Thymus (tissue), 14 donors: ENCODE measurements at places on chromosomes 7 and 10.

DNA sequence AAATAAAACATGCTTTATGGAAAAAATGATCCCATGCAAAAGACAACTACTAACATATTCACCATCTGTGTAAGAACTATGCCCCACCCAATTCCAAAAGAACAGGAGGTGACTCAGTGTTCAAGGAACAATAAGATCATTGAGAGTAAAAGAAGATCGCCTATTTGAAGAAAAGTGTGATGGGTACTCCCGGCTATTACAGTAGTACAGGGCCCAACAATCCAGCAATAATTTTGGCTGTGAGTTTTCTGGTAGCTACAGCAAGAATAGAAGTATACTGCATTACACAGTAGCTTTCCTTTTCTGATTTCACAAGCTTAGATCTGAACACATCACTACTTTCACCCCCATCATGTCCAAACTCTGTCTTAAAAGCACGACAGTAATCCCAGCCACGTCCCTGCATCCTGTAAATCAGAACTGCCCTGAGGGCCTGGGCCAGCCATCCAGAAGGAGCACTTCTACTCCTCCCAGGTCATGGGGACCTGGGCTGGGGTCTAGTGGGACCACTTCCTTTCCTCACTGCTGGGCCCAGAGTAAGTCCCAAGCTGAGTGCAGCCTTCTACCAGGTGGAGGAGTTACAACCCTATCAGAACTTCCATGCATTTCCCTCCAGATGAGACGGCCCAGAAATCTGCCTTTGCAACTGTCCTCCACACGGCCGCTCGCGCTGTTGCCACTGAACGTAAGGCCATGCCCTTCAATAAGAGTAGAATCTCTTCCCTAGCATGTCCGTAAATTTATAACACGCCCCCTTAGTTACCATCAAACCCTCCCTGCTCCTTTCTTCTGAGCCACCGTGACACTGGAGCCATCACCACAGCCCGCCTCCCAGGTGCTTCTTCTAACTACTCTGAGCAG is 7.9 kb downstream of the ESYT2 start:
- DNase-seq: peak; percentile 40

GRCh38 chr10:17238445-17239291 is 10.6 kb downstream of the VIM start:
- no peak for DNase-seq

DNA sequence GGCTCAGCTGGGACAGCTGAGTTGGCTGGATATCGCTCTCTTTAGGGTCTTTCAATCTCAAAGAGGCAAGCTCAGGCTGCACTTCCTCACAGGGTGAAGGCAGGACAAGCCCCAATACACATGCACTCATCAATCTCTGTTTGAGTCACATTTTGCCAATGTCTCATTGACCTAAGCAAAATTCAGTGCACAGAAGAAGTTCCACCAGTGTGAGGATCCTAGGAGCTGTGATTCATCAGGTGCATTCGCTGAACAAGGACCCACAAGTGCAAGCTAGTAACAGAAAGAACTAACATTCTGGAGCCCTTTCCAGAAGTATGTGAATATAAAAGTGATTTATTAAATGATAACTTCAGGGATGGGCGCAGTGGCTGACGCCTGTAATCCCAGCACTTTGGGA is 477.2 kb downstream of the GPAM start:
- DNase-seq: no peak

DNA sequence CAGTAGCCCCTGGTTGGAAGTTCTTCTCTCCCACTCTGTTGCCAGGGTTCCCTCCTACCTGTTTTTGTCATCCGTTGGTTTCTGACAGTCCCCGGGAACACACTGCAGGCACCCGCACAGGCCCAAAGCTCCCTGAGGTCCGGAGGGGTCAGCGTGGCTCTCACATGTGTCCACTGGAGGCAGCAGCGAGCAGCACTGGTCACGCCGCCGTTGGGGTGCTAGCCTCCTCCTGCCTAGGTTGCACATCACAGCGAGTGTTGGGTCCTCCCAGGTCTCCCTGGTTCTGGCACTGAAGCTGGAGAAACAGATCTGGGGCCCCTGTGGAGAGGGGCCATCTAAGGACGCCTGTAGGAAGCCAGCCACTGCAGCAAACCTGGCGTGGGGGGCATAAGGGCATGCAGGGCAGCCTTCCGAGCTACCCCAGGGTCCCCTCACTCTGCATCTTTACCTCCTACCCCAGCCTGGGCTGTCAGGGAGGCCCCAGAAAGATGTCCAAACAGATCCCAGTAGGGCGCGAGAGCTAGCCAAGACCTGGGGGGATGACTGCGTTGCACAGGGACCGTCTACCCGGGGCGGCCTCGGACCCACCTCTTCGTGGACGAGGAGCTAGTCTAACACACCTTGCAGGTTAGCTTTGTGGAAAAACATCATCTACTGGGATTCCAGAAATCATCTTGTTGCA is 28.9 kb downstream of the LRRC27 start:
- no peak for DNase-seq

DNA sequence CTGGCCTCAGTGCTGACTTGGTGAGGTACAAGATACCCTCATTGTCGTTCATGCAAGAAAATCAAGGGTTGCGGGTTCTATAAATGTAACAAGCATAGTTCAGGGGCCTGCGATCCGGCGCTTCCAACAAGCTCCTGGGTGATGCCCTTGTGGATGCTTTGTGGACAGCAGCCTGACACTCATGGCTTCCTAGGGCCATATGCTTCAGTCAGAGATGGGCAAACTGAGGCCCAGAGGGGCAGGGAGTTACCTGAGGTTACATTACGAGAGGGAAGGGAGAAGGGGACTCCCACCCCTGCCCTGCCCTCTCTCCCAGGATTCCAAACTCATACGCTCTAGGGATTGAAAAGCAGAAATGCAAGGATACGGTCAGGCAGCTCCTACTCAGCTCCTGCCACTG is 296.3 kb upstream of the ZMIZ1 start:
- DNase-seq: no peak

- DNase-seq: no peak
Observed at GRCh38 chr10:118908557-118909256, 120.8 kb upstream of the NANOS1 start.

DNA sequence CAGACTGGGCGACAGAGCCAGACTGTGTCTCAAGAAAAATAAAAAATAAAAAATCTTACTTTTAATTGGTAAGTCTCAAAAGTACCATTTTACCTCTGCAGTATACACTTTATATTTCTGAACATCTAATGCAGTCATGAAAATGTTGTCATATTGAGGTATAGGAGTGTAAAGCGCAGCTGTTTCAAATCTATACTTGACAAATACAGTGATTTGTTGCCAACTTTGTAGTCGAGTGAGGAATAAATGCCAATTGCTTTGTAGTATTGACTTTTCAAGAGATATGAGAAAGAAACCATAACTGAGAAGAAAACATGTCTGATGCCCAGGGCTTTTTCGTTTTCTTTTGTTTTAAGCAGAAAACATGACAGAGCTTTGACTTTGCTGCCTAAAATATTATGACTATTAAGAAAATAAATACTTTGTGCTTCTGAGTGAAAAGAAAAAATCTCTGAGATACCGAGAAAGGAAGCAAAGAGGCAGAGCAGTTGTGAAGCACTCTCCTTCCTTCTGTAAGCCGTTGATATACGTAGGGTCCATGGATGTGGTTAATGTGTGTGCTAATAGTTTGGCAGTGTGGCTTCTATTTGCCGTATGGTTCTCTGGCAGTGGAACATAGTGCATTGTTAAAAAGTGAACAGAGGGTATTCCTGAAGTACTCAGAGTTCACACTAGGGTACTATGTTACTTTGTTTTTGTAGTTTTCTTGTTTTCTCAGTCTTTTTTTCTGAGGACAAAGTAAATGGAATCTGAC is 38.2 kb downstream of the AVL9 start:
- DNase-seq: no peak

- DNase-seq: no peak
Observed at GRCh38 chr7:24340727-24341126, 56.7 kb downstream of the NPY start.

DNA sequence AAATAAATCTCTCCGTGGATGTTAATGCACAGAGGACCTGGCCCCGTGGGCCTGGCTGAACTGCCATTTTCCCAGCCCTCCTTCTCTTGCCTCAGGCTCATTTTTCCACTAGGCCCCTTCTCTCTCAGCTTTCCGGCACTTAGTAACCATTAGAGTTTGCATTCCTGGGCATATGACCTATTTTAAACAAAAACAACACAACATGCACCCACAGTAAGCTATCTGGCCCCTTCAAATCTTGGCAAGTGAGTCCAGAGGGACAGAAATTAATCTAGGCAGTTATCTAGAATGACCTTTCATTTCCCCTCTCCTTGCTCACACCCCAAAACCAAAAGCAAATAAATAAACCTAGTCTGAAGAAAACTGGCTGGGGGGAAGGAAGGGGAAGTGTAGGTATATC is 11.7 kb downstream of the FBXW4 start:
- no peak for DNase-seq

DNA sequence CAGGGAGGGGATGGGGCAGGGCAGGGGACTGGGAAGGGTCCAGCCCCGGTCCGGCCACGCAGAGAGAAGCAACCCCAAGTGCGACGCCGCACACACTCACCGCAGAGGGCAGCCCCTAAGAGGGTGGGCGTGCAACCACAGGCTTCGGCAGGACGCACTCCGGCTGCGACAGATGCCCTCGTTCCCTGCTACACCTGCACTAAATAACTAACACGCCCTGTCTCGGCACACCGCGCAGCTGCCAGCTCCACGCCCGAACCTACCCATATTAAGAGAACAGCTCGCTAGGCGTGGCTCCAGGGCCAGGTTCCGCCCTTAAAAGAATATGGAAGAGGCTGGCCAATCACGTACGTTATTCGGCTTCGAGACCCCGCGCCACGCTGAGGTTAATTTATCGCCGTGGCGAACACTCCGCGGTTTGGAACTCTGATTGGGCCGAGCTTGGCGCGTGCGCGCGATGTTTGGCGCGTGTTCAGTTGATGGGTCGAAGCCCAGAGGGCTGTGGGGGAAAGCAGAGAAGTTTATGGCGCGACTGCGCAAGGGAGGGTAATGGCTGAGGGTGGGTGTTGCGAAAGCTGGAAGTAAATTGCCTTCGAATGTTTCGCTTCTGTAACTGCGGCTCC is 91.1 kb downstream of the OR13A1 start:
- no peak for DNase-seq

DNA sequence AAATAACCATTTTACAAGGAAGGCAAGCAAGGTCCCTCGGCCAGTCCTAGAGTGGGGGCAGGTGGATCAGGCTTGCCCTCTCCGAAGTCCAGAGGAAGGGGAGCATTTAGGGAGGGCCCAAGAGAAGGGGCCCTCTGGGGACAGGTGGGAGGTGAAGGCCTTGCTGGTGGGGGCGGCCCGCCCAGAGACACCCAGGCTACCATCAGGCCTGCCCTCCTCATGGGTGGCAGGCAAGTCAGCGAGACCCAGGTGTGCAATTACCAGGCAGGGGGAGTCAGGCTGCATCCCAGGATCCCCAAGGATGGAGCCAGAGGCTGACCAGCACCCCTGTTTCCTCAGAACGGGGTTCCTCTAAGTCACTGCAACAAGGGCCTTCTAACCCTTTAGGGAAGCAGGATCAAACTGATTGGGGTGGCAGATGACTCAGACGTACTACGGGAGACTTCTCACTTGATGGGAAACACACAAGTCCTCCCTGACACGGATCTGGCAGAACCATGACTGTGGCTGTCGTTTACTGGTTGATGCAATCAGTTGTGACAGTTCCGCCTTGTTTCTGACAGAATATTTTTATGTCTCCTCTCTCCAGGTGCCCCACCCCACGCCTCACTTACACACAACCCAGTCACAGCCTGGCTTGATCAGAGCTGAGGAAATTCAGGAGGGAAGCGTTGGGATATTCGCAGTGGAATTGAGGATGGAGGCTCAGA is 8.2 kb downstream of the LOXL4 start:
- no peak for DNase-seq

GRCh38 chr7:52119537-52119936 is 802.9 kb upstream of the COBL start:
- no peak for DNase-seq

DNA sequence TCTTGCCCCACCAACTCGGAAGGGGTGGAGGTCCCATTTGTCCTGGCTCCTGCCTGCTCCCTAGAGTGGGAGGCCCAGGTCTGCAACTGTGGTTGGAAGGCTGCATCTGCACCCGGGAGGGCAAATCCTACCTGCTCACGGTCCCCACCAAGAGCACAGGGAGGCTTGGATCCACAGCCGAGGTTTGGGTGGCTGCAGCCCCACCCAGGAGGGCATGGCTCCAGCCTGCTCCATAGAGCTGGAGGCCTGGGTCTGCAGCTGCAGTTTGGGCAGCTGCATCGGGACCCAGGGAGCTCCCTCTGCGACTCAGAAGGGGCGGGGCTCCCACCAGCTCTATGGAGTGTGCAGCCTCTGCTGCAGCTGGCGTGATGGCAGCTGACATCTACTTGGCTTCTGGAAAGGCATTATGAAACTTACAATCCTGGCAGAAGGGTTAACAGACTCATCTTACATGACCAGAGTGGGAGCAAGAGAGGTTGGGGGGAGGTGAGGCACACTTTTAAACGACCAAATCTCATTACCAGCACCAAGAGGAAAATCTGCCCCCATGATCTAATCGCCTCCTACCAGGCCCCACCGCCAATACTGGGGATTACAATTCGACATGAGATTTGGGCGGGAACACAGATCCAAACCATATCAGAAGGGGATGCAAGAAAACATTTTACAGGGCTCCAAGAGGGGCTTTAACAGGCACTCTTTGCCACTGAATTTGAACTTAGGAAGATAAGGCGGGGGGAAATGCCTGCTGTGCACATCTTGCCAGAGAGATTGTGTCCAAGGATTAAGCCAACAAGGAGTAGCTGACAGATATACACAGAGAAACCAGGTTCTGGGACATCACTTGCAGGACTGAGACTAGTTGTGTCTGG is 8.2 kb upstream of the BLVRA start:
- no peak for DNase-seq

DNA sequence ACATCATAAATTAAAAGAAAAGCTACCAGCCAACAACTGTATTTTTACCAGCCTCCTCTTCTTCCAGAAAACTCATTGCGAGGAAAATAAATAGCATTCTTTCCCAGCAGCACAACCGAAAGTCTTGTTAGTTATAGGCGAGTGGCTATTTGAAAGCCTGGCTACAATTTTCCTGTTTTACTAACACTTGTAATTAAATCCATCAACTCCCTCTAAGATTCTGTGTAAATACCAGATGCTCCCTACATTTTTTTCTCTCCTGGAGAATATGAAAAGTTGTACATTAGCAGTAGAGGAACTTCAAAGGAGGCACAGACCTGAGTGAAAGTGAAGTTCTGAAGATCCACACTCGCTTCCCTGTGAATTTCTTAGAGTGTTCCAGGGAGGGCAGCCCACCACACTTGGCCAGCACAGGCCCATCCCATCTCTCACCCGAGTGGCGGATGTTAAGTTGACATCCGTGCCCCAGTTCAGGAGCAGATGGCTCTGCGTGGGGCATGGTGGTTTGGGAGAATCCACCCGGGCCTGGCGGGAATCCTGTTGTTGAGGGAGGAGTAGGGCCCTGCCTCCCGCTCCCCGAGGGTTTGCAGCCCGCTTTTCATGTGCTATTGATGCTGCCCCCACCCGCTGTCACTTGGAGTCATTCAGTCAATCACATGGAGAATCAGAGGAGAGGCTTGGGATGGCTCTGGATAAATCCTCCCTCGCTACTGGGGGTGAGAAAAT is 451.0 kb upstream of the GALNT17 start:
- DNase-seq: no peak

DNA sequence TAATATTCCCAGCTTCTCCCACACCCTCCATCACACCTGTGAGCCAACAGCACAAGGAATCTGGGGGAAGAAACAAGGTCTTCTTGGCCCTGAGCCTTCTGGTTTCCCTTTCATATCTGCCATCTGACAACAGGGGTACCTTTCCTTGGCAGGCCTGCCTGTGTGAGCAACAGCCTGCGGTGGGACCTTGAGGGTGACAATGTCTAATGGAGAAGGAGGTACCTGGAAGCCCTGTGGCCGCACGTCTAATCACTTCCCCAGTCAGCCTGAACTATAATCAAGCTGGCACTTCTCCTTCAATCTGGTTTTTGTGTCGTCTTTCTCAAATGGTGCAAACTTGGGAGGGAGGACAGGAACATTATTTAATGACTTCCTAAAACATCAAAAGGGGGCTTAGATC is 41.2 kb downstream of the NRCAM start:
- no peak for DNase-seq
